ENCODE measurements at places on chromosomes 11 and 22. TPM values are rescaled to one million over a fixed set of nuclear protein-coding genes. Genes with fewer than 3 reads are reported as not detected.

Gene PHOX2A
- polyA plus RNA-seq, result 1.8 TPM

Gene ATF4
- 268 TPM for polyA plus RNA-seq

Gene TRPM5
- polyA plus RNA-seq, result not detected

Gene TRIM51
- polyA plus RNA-seq, result not detected

Gene OR51B2
- polyA plus RNA-seq, result not detected

Gene ASCL2
- polyA plus RNA-seq, result 0.51 TPM

Gene MAPK8IP2
- 104 TPM for polyA plus RNA-seq

Gene SLC5A1
- 0.32 TPM for polyA plus RNA-seq

Gene OR56A5
- polyA plus RNA-seq, result not detected

Gene MMP13
- 0.08 TPM for polyA plus RNA-seq

Gene MRPL17
- 47.4 TPM for polyA plus RNA-seq

Gene VSIG2
- 1.2 TPM for polyA plus RNA-seq

Gene CD6
- 8.4 TPM for polyA plus RNA-seq

Gene OR56A1
- not detected for polyA plus RNA-seq

Gene BIRC3
- polyA plus RNA-seq, result 1.8 TPM

Gene C11orf97
- 1.3 TPM for polyA plus RNA-seq

Data from spinal cord (tissue), 10 donors.